ENCODE measurements at places on chromosomes 1 and 21.

DNA sequence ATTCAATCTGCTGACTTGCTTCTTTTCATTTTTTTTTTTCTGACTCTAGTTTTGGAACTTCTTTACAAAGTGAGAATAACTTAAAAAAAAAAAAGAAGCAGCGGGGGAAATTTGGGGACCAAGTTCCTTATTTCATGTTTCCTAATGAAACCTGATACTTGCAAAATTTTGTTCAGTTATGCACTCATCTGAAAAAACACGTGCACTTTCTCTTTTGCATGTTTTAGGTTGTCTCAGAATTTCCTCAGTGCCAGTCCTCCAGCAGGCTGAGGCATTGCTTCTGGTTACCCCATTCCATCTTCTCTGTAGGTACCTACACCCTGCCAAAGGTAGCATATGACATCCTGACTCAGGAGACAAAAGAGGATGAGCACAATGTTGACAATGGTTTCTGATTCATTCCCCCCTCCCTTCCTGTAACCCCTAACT lies 299.7 kb downstream of the GRIK1 start:
- DNase-seq = no peak

DNA sequence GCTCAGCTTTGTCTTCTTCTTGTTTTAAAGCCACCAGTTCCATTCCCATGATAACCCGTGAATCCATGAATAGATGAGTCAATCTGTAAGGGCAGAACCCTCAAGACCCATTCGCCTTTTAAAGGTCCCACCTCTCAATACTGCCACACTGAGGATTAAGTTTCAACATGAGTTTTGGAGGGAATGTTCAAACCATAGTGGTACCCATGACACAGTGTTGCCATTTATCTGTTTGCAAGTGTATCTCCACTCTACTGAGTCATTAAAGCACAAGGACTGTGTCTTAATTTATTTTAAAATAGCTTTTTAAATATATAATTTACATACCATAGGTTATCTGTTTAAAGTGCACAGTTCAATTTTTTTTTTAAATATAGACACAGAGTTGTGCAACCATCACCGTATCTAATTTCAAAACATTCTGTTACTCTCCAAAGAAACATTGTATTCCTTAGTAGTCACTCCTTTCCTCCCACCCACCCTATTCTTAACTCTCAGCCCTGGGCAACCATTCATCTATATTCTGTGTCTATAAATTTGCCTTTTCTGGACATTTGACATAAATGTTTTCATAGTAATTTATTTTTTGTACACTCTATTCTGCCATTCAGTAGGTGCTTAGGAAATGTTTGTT lies 4.8 kb upstream of the IL24 start:
- no peak for DNase-seq

GRCh38 chr1:186775881-186776560 lies 52.7 kb upstream of the PLA2G4A start:
- DNase-seq = no peak

GRCh38 chr1:187922255-187922654 lies 1093.5 kb downstream of the PLA2G4A start:
- DNase-seq = no peak

DNA sequence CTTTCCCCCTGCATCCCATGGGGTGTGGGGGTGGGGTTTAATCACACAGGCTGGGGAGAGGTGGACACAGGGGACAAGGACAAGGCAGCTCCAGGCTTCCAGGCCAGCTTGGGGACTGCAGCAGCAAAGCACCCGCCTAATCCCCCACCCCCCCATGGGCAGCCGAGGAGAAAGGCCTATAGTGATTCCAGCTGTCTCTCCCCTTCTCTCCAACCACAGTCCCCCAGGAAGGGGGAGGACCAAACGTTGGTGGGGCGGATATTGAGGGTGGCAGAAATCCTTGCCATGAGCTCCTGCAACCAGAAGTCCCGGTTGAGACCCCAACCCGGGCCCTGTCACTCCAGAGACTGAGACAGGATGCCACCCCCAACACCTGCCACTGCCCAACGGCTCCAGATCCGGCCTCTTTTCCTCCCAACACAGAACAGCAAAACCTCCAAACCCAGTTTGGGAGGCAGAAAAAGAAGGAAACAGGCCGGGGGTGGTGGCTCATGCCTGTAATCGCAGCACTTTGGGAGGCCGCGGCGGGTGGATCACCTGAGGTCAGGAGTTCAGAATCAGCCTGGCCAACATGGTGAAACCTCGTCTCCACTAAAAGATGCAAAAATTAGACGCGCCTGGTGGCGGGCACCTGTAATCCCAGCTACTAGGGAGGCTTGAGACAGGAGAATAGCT lies 1.7 kb downstream of the EPHA2 start:
- DNase-seq = no peak

DNA sequence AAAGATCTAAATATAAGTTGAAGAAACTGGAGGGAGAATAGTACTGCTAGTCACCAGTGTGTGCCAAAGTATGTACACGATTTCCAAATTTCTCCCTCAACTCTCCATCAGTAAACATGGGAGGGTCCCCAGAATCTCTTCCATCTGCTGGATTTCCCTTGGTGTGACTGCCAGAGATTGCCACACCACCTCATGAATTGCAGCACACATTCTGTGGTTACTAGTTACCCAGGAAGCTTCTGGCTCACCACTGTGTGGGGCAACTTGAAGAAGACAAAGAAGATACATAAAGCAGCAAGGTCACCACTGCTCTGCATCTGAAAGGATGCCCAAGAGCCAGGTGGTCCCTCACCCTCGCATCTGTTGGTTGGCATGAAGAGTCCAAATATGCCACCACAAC lies 191.7 kb upstream of the ESRRG start:
- no peak for DNase-seq

GRCh38 chr1:224510880-224511645 lies 76.5 kb upstream of the WDR26 start:
- DNase-seq = no peak

- DNase-seq = no peak
These were observed 2.1 kb downstream of the RBM15 start for GRCh38 chr1:110341146-110341871.

DNA sequence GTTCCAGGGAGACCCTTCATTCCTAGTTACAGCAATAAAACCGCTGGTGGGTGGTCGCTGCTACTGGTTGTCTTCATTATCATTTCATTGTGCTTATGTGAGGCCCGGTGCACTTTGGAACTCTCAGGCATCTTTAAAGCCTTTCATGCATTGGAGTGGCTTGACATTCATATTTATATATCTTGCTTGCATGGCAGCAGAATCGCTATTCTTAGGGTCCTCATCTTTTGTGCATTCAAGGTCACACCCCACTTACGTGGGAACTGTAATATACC lies 110.1 kb downstream of the ZBTB18 start:
- DNase-seq = no peak

- DNase-seq = peak; percentile 43
These were observed 10.6 kb downstream of the SASS6 start for GRCh38 chr1:100122177-100122576.

- DNase-seq = no peak
These were observed 33.1 kb downstream of the CAPZB start for GRCh38 chr1:19452221-19452663.

DNA sequence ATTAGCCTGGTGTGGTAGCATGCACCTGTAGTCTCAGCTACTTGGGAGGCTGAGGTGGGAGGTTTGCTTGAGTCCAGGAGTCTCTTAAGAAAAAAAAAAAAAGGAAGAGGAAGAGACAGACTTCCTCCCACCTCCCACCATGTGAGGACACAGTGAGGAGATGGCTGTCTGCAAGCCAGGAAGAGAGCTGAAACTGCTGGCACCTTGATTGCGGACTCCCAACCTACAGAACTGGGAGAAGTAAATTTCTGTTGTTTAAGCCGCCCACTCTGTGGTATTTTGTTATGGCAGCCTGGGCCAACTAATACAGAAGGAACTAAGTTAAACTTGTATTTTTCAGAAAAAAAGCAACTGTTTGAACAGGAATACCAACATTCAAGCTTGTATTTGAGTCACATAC lies 21.7 kb downstream of the DOP1B start:
- DNase-seq = no peak

DNA sequence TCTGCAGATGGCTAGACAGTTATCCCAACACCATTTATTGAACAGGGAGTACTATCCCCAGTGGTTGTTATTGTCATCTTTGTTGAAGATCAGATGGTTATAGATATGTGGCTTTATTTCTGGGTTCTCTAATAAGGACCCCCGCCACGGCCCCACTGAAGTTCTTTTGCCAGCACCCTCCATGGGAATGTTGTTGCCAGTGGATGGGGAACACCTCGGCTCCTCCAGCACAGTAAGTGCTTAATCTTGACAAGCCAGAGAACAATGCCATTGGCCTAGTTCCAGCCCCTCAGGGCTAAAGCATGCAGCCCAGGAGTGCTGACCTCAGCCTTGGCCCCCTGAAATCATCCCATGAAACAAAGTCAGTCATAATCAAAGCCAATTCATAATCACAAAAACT lies 337.6 kb downstream of the AGBL4 start:
- DNase-seq = no peak

DNA sequence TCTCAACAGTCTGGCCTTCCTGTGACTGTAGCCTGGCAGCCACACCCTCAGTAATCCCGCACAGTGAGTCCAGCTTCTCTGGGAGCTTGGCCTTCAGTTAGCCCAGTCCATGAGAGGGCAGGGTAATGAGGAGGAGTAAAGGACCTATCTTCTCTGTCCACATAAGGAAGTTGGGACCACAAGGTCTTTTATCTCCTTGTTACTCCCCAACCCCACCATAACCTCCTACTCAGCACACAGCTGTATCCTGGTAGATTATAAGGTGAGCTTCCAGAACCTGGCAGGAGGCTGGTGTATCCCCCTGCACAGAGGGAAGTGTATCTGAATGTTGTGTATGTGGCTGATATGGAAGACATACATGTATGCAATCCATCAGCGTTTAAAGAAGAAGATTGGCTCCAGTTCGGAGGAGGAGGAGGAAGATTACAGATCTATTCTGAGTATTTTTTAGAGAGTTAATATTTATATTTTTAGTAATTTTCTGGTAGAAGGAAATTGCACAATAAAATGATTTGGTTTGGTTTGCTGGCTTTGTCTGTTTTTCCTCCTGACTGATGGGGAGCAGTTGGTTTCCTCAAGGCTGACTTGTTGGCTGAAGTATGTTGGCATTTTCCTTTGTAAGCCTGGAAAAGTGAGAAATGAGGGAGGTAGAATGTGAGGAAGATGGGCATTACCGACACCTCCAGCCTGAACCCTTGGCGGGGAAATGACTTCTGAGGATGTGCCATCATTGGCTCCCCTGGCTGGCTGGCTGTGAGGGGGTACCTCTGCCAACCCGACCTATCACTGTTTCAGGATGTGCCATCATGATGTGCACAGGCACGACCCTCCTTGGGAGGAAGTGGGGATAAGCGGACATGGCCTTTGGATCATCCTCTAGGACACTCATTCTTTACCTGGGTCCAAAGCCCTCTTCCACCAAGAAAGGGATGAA lies 5.0 kb downstream of the C1orf226 start:
- DNase-seq = no peak

DNA sequence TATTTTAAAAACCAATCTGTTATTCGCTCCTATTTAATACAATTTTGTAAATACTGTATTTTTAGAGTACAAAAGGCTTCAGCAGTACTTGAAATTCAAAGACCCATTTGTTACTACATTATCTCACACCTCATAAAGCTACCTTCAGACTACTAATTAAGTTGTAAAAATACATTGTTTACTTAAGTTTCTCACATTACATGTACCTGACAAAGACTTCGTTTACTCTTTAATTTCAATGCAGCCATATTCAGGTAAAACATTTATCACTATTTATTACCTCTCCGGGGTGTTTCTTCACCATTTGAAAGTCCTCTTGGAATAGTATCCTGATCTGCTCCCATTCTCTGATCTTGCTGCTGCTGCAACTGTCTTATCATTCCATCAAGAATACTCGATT lies 55.2 kb downstream of the BRWD1 start:
- DNase-seq = no peak

DNA sequence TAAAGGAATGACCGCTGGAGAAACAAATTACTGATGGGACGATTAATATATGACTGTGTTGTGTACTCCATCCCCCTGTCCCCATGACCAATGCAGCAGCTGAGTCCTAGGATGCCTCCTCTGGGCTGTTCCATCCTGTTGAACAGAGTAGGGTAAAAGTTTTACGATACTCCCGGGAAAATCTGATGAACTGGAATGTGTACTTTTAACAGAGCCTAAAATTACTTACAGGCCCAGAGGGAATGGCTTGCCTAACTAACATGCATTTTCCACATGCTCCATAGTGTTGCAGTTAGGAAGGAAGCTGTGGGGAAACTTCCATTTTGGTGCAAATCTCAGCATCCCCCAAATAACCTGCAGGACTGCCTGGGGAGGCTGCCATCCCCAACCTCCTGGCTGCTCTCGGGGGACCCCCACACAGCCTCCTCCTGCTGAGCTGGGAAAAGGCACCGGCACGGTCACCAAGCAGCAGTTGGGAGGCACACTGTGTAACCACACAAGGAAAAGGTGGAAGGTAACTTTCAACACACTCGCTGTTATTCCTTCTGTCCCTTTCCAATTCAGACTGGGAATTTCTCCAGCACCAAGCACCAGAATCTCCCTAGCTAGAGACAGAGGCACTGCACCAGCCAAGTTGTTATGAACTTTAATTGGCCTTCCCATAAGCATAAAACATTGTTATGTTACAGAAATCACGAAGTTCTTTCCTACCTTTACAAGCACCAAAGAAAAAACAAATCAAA lies 97.2 kb downstream of the BCAR3 start:
- no peak for DNase-seq

- no peak for DNase-seq
These were observed 13.0 kb downstream of the RCC1 start for GRCh38 chr1:28518745-28519341.

GRCh38 chr1:46735708-46736324 lies 16.9 kb upstream of the EFCAB14 start:
- DNase-seq = no peak

DNA sequence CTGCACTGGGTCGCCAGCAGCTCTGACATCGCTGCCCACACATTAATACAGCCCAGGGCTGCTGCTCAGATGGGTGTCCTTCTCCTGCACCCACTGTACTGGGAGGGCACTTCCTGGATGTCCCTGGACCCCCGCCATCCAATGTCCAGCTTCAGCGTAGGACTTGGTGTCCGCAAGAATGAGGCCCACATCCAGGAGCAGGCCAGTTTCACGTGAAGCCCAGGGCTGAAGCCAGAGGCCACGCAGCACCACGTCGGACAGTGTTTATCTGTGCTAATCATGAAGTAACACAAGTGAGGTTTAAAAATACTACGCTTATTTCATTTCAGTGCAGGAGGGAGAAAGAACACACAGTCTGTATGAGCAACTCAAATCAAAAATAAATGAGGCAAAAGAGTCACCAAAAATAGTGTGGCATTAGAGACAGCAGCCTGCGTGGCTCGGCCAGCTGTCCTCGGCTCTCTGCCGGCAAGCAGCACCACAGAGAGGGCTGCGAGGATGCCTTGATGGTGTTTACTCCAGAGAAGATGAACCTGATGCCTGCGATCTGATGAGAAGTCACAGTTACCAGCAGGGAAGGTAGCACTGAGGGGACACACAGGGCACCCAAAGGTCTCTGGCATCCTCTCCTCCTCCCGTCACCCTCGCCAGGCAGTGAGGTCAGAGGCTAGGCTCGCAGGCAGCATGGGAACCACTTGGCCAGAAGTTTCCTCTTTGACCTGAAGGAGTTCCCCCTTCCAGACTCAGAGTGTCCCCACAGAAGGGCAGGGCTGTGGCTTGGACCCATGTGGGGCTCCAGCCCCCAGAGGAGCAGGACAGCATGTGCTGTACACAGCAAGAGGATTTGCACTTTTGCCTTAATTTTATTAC lies 22.1 kb upstream of the NPHP4 start:
- DNase-seq = no peak
